ENCODE measurements at places on chromosomes 6 and 20.

DNA sequence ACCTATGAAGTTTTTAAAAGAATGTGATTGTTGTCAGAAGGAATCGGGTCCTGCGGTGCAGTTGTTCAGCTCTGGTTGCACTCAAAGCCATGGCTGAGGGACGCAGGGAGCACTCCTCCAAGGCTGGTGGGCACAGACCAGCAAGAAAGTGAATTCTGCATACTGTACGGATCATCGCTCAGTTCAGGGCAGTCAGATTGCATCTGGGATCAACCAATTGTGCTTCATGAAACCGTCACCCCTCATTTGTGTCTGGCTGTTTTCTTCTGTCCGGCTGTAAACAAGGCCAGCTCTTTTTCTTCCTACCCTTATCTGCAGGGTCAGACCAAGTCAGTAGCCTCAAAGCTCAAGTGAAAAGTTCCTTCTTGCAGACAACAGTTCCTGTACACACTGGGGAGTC, 478.3 kb downstream of the TFAP2A start:
- DNase-seq: no peak

GRCh38 chr6:24981386-24981760, 45.6 kb upstream of the RIPOR2 start:
- DNase-seq: peak; percentile 83

DNA sequence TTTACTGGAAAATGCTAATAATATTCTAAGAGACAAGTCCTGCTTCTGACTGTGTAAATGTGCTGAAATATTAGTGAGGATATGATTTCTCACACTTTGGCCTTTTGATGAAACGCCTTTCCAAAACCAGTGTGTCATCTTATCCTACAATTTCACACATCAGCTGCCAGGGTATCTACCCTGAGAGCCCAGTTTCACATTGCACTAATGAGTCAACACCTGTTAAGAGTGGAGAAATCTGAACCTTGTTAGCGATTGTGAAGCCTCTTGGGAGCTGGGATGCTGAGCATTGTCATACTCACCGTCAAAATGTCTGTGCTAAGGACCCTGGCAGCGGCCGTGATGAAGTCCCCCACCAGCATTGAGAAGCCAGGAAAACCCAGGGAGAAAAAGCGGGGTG, 166.0 kb downstream of the RALGAPA2 start:
- DNase-seq: no peak

GRCh38 chr20:20083807-20084206, 31.5 kb downstream of the CFAP61 start:
- no peak for DNase-seq

- no peak for DNase-seq
These were observed 10.5 kb upstream of the KIAA1755 start for GRCh38 chr20:38270869-38271605.

DNA sequence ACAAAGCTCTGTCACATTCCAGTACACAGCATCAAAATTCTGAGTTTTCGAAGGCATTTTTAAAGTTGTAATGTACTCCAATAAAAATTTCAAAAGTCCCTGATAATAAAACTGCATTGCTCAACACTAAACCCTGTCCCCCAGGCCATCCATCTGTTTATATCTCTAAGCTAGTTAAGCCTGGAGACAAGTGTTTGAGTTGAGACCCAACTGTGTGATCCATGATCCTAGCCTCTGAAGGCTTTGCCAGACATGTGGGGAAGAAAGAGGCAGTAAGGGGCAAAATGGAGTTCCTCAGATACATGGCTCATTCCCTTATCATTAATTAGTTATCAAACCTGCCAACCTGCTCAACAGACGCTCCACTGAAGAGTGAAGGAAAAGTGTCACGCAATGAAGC, 198.4 kb downstream of the ISM1 start:
- no peak for DNase-seq

DNA sequence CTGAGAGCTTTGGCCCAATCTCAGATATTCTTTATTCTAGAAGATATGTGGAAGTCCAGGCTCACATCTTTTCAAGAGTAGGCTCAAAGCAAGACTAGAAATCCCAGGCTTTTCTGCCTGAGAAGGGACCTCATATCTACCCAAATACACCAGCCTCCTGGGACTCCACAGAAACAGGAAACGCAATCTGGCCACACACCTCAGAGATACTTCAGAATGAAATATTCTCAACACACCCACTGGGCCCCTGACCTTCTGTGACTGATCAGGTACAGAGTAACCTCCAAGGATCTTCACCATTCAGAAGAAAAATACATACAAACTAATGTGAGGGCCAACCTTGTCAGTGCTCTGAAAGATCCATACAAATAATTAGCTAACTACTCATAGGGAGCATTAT, 183.2 kb downstream of the HIVEP2 start:
- DNase-seq: no peak

GRCh38 chr6:89079511-89080234, 878 bp upstream of the PNRC1 start:
- no peak for DNase-seq

- DNase-seq: no peak
These were observed 79.0 kb upstream of the FYN start for GRCh38 chr6:111952274-111952673.

- no peak for DNase-seq
These were observed 8.1 kb downstream of the EDN1 start for GRCh38 chr6:12298017-12298978.

Measured in iPS DF 19.7 (cell line).